Heart left ventricle (tissue), 16 donors: ENCODE measurements at places on chromosomes 11 and 22. TPM values are rescaled to one million over a fixed set of nuclear protein-coding genes. Genes with fewer than 3 reads are reported as not detected.

The PLAAT4 gene
- 12.8 TPM for total RNA-seq

The SOX6 gene
- total RNA-seq = 13.4 TPM

The GAS2 gene
- total RNA-seq = 17.1 TPM

The GALNT18 gene
- total RNA-seq = 17.3 TPM

The PHF21B gene
- not detected for total RNA-seq

The BTBD18 gene
- total RNA-seq = not detected

The GPHA2 gene
- not detected for total RNA-seq

The CYB5R2 gene
- total RNA-seq = 4.9 TPM

The GRIK4 gene
- total RNA-seq = not detected

GRCh38 chr22:37018815-37019308 lies 385 bp downstream of the TST start:
- DNase-seq = peak; percentile 71

DNA sequence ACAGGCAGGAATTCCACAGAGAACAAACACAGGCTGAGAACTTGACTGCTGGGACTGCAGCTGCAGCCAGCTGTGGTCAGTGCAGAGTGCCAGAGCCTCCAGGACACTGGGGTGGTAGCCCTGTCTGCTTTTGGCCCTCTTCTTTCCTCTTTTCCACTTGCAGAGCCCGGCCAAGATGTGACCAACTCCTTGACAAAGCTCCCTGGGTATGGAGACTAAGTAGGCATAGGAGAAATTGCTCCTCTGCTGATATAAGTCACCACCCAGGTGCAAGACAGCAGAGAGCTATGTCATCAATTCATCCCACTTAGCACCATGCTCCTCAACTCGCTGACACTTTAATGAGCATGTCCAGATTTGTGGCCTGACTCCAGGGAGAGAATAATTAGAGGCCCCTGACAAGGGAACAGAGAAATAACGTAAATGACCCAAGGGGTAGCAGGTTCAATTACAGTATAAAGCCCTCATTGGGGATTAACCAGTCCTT lies 369.4 kb upstream of the B3GAT1 start:
- no peak for DNase-seq

- no peak for DNase-seq
These were observed 723 bp downstream of the HSCB start for GRCh38 chr22:28742562-28742962.

DNA sequence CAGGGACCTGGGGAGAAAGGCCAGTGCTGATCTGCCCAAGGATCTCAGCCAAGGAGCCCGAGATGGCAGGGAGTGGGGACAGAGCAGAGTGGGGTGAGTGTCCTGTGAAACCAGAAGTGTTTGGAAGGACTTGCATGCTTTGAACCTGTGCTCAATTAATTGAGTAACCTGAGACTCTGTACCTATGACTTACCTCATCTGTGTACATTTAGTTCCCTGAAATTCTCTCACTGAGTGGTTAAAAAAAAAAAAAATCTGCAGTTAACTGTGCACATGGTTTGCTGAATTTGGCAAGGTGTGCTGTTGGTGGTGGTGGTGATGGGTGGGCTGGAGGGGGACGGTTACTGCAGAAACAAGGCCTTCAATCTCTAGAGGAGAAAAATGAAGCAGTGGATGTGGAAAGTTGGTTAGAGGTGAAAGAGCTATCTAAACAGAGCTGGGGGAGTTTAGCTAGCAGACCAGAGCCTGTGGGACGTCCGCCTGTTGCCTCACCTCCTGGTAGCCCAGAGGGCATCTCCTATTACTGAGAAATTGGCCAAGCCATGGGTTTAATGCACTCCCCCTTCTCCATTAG lies 8.3 kb upstream of the SORL1-AS1 start:
- no peak for DNase-seq

DNA sequence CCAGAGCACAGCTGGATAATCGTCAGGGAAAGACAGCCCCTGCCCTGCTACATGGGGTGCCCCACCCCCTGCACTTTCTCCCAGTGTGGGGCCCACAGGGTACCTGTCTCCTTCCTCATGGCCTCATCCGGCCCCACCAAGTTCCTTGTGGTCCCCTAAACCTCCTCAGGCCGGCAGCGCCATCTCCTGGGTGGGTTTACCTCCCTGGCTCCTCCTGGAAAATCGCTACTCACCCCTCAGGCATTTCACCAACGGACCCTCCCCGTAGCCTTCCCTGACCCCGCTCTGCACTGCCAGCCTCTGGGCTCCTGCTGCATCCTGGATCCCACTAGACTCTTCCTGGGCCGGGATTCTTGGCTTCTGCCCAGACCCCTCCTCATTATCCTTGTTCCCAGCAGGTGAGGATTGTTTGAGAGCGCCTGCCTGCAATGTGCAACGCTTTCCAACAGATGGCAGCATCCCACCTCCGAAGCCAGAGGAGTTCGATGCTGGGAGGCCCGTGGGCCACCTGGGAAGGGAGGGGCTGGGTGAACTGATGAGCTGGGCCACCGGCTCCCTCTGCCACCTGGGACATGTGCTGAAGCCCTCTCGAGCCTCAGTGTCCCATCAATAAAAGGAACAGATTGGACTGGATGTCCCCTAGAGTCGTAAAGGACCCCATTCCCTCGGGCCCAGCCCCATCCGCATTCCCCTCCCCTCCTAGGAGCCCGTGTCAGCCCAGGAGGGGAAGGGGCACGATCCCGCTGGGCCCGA lies 44.2 kb upstream of the TTLL12 start:
- peak; percentile 43 for DNase-seq

DNA sequence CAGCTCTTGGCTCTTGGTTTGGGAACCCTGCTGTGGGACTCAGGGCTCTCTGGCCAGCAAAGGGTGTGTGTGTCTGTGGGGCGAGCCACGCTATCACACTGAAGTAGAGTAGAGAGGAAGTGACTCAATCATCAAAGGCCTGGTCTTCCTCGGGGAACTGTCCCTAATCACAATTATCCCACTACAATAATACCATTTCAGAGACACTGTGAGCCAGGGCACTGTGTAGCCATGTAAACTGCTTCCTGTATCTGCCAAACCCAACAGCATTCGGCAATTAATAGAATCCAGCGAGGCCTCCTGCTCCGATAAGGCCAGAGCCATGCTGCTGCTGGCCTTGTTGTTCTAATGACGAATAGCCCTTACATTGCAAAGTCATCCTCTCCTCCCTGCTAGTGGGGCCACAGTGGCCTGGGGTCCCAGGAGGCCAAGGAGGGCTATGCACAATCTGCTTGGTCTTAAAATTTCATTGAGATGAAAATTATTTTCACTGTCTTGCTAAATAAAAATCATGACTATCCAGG lies 49.8 kb upstream of the LMO2 start:
- no peak for DNase-seq

- DNase-seq = no peak
These were observed 96.4 kb upstream of the BIRC3 start for GRCh38 chr11:102220728-102221467.

- DNase-seq = peak; percentile 55
These were observed 97.5 kb upstream of the ALX4 start for GRCh38 chr11:44407211-44407996.

DNA sequence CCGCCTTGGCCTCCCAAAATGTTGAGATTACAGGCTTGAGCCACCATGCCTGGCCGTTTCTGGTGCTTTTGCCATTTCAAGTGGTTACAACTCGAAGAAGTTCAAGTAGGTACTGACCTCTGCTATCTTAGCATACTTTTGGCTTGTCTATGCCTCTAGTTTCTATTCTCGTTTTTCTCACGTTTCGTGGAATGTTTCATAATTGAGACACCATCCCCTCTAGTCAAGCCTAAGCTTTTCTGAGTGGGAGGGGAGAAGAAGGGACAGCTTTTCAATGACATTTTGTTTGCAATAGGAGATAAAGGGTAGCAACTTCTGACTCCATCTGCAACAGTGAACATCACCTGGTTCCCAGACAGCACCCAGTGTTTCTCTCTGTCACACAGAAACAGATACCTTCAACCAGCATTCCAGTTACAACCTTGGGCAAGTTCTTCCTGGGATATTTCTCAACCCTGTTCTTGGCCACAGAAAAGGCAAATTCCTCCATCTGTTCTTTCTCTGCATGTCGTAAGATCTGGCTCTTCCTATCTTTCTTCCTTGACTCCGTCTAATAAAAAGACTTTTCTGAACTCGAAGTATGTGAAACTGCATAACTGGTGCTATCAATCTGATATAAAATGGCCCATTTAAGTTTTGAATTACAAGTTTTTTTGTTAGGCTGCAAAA lies 25.5 kb downstream of the DDI1 start:
- no peak for DNase-seq

DNA sequence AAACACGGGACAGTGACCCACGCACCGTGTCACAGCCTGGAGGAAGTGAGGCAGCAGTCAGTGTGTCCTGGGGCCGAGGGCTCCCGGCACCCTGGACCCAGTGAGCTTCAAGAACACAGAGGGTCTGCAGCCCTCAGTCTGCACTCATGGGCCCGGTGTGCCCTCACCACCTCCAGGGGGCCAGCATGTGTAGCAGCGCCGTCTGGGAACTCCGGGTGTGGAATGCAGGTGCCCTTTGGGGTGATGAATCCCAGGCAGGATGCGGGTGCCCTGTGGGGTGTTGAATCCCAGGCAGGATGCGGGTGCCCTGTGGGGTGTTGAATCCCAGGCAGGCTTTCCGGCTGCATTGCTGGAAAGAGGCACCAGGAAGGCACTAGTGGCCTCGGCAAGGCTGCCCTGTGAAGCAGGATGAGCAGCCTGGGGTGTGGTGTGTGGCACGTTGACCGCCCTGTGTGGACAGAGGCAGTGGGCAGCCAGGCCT lies 1399.9 kb downstream of the BRD1 start:
- DNase-seq = no peak

DNA sequence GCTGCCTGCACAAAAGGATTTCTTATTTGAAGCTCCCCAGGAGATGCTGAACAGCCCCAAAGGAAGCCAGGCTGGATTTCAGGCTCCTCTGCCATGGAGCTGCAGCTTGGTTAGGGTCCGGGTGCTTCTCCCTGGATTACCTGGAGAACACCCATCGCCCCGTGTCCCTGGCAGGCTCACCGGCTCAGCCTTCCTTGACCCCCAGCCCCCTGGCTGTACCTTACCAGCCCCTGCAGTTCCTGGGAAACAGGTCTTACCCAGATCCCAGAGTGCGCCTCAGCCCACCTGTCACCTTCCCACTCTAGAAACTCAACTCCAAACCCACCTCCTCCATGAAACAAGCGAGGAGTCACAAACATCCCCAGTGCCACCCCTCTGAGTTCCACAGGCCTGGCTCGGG lies 45.3 kb upstream of the CD5 start:
- DNase-seq = no peak

GRCh38 chr11:4181782-4182721 lies 87.5 kb downstream of the RRM1 start:
- DNase-seq = peak; percentile 68

GRCh38 chr11:130548491-130548833 lies 100.0 kb downstream of the ADAMTS15 start:
- no peak for DNase-seq

DNA sequence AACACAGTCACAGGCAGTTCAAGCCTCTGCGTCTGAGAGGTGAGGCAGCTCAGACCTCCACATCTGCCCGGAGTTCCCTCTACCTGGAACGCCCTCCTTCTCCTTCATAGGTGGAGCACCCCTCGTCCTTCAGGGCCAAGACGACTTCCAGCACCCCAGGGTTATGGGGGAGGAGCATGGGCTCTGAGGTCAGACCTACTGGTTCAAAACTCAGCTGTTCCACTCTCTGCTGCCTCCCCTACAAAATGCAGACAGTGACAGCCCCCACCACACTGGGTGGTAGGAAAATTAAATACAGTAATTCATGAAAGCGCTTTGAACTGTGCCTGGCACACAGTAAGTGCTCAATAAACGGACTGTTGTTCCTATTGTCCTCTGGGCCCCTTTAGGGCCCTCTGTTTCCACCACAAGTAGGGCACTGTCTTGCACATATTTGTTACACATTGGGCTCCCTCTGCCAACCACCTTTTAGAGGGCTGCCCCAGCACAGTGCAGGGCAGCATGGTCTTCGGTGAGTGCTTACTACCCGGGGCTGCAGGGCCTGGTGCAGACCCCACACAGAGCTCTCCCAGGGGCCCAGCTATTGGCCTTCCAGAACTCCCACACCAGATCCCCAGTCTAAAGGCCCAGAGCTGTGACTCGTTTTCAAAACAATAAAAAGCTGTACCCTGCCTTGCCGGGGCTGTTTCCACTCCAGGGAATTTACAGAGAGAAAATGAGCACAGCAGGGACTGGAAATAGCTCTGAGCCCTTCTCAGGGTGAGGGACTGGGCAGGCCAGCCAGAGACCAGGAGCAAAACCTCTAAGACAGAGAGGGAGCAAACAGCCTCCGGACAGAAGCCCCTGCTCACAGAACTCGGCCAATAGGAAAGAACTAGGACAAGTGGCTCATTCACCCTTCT lies 2.5 kb downstream of the TMEM184B start:
- DNase-seq = no peak

GRCh38 chr11:126570489-126570888 lies 215.0 kb downstream of the ST3GAL4 start:
- DNase-seq = no peak

- no peak for DNase-seq
These were observed 17.7 kb upstream of the TMPRSS5 start for GRCh38 chr11:113723787-113724186.

DNA sequence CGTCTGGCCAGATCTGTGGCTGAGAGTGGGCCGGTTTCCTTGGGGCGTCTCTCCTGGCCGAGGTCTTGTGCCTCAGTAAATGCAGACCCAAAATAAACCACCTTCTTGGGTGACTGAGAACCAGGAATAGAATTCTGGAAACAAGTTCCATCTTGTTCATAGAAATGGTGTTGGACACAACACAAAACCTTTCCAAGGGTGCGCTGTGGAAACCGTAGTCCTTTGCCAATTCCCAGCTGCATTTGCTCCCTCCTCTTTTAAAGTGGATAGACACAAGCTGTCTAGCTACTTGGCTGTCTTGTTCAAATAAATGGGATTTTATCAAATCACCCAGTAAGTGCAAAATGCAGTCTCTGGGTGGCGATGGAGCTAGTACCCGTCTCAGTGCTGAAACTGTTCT lies 300.2 kb downstream of the SHANK2 start:
- DNase-seq = no peak

GRCh38 chr22:46609724-46610201 lies 10.4 kb upstream of the GRAMD4 start:
- DNase-seq = no peak

DNA sequence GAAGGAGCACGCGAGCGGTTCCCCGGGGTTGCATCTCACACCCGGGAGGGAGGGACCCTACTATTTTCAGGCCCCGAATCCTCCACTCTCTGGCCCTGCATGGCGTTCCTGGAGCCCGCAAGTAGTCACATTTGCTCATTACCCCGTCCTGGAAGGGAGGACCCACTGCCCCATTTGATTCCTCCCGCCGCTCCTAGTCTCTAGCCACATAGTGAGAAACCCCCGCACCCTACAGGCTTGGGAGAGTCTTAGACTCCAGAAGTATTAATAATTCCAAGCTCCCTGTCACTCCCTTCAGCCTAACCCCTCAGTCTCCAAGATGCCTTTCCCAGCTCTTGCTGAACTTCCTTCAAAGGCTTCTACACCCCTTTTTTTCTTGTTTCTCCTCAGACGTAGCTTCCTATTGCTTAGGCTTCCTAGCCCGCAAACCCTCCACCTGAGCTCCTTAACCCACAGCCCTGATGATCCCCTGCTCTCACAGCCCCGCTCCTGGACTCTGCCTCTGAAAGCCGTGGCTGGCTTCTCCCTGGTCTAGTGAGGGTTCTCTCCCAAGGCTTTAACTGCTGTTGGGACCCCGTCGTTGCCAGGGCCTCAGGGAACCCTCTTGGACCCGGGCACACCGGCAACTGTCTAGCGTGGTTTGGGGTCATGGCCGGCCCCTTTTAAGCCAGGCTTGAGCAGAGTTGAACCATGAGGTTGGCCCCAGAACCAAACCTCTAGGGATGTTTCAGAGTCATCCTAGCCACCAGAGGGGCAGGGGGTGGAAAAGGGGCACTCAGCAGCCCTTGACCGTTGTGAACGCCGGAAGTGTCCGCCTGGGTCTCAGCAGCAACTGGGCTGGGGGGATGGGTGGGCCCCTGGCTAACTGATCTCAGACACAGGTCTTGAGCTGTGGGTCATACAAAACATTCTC lies 862 bp downstream of the GGA1 start:
- peak; percentile 53 for DNase-seq
